NCI-H2081 treated with DMSO at 0.1 percent for 48 hours (cell line): ENCODE measurements at places on chromosomes 16 and 17.

DNA sequence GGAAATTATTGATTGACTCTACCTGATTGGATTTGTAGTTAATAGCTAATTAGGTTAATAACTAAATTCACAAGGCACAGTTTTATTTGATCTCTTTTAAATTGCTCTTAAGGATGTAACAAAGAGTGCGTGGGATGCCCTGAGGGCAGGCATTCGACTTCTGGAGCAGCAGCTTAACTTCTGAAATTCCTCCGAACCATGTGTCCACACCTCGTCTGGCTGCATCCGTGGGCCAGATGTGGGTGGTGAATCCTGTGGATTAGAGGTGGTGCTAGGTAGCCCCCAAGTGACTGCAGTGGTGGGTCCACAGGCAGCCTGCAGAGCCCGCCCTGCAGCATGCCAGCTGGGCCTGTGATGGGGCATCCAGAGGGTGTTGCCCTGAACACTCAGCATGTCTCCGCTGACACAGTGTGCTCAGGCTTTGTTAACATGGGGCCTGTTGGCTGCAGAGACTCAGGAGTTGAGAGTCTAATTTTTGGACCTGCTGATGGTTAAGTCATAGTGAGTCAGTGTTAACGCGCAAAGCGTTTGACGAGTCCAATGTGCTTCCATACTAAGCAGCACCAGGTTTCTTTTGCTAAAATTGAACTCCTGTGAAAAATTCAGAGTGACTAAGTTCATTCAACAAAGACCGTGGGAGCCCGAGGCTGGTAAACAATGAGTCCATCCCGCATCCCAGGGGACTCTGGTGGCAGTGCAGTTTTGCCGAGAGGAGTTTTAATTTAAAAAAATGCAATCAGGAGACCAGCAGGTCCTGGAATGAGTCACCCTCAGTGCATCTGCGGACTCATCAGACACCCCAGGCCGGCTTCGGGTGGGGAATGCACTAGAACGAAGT is 3.8 kb upstream of the NPB start:
- DNase-seq, result no peak

DNA sequence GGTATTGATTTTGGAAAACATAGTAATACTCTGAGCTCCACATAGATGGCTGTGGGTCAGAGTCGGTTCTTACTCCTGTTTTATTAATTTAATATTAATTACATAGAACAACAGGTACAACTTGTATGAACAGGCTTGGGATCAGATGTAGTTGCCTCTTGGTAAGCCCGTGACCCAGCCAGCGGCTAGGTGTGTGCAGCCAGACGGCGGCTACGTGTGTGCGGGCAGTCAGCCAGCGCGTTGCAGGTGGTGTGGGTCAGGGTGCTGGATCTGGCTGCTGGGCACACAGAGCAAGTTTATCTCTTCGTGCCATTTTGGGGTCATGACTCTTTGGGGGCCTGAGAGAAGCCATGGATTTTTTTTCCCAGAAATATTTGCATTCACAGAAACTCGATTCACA is 30.3 kb downstream of the DBNDD1 start:
- DNase-seq, result no peak

DNA sequence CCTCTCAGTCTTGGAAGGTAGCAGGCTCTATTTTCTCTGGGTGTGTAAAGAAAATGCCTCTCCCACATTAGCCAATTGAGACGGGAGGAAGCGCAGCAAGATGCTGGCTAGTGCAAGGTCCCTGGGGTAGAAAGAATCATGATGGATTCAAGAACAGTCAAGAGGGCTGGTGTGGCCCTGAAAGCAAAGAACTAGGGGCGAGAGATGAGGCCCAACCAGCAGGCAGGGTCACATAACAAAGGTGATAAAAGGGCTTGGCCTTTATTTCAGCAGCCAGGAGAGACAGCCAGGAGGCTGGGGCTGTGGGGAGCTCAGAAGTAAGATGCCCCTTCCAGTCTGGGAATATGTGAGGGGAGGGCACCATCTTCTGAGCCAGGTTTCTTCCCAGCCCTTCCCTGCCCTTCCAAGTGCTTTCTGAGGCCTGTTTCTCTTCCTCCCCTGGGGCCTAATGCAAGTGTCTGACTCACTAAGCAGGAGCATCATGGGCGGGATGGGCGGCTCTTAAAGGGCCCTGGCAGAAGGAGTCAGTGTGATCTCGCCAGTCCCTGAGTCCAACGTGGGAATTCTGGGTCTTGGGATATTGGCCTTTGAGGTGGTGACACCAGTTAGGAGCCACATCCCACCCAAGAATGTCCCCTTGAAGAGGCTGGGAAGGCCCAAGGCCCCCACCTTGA is 3.9 kb upstream of the NLRC5 start:
- DNase-seq, result no peak

DNA sequence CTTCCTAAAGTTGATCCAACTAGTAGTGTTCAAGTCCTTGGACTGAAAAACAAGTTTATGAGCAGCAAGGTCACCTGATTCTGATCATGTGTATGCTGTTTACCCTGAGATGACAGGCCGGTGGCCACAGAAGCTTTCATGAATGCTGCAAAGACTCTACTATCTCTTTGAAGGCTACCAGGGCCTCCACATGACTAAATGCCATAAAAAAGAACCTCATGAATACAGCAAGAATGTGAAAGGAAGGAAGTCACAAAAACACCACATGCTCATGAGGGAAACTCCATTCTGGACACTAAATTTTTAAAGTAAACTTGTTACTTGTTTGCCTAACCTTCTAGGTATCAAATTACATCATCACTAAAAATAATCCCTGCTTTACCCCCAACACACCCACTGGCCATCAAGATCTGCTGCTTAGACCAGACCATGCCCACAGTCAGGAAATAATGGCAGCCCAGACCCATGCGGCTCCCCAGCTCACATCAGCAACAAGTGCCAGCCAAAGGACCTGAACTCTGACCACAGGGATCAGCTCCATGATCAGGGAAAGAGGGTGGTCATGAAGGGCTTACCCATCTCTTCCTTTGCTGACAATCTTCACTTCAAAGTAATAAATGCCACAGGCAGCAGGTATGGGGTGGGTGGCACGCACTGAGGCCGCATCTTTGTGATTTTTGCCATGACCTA is 1.4 kb downstream of the RANBP10 start:
- no peak for DNase-seq

GRCh38 chr17:35144840-35145239 is 2.7 kb upstream of the NLE1 start:
- no peak for DNase-seq

- DNase-seq, result no peak
Observed at GRCh38 chr16:58732545-58733247, 1.4 kb downstream of the GOT2 start.

- DNase-seq, result no peak
Observed at GRCh38 chr17:35740997-35741931, 9.8 kb downstream of the RASL10B start.

DNA sequence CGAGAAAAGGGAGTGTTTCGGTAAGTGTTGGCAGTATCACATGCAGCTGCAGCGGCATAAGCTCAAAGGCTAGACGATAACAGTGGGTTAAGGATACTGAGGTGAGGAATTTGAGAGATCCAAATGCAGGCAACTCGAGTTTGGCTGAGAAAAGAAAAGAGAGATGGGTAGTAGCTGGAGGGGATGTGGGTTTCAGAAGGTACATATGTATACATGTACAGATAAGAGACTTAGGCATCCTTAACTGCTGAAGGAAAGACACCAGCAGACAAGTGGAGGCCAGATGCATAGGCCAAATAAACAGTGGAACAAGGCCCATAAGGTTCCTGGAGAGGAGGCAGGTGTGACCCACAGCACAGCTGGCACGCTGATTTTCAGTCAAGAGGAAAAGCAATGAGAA is 86.6 kb upstream of the NETO2 start:
- DNase-seq, result no peak

DNA sequence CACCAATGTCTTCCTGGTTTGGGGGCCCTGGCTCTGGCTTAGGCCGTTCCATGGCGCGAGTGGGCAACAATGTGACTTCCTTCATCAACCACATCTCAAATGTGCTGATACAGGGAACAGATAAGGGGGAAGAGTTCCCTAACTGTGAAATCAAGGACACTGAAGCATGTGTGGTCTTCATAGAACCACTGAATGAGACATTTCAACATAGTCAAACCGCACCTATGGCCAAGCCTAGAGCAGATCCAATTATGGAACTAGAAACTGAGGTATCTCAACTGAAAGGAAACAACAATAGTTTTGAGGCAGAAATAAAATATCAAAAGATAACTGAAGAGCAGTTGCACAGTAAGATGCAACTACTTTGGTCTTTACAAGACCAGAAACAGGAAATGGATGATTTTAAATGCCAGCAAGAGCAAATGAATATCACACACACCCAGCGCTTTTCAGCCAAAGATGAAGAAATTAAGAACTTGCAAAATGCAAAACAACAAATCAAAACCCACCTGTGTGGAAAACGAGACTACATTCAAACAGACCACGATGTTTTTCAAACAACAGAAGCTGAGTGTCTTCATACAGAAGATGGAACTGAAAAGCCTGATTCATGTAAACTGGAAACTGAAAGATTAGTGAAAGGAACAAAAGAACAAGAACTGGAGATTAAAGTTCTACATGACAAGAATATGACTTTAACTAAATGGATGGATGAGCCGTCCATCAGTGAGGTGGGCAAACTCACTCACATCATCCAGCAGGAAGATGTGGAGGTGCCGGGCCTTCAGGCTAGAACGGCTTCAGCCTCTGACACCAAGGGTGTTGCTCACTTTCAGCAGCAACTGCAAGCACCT is 18.1 kb upstream of the LCMT1 start:
- no peak for DNase-seq

- no peak for DNase-seq
Observed at GRCh38 chr16:54657709-54658102, 273.0 kb upstream of the IRX5 start.

DNA sequence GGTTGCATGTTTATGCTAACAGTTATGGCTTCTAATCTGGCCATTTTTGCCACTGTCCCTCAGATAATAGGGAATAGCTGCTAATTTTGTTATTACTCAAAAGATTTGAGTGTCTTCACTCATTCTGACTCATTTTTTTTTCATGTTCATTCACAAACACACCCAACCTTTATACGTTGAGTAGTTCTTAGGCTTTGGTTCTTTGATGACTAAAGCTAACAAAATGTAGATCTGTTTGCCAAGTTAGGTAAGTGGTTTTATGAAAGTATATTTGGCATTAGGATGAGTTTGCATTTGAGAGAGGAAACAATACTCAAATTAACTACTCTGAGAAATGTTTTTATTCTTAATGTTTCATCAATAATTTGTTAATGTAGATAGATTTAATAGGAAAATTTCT is 3.6 kb downstream of the MAP2K4 start:
- DNase-seq, result no peak

DNA sequence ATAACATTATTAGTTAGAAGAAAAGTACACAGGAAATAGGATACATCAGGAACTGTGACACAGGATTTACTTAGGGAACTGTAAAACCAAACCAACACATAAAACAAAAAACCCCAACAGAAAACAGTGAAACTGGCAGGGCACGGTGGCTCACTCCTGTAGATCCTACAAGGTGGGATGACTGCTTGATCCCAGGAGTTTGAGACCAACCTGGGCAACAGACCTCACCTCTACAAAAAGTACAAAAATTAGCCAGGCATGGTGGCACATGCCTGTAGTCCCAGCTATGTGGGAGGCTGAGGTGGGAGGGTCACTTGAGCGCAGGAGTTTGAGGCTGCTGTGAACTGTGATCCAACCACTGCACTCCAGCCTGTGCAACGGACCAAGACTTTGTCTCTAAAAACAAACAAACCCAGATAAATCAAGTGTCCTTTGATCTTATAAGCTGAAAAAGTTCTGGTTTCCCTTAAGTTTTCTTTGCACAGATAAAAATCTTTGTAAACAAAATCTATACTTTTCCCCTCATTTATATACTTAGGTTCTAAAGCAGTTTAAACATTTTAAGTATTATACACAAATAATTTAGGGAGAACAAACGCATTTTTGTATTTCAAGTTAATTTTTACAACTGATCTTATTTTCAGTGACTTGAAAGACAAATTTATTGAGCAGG is 111.5 kb upstream of the TOB1 start:
- DNase-seq, result no peak

DNA sequence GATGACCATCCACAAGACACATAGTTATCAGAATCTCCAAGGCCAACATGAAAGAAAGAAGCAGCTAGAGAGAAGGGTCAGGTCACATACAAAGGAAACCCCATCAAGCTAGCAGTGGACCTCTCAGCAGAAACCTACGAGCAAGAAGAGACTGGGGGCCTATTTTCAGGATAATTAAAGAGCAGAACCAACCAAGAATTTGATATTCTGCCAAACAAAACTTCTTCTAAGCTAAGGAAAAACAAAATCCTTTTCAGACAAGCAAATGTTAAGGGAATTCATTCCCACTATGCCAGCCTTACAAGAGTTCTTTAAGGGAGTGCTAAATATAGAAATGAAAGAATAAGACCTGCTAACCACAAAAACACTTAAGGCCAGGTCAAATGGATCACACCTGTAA is 47.8 kb downstream of the ITFG1 start:
- no peak for DNase-seq

DNA sequence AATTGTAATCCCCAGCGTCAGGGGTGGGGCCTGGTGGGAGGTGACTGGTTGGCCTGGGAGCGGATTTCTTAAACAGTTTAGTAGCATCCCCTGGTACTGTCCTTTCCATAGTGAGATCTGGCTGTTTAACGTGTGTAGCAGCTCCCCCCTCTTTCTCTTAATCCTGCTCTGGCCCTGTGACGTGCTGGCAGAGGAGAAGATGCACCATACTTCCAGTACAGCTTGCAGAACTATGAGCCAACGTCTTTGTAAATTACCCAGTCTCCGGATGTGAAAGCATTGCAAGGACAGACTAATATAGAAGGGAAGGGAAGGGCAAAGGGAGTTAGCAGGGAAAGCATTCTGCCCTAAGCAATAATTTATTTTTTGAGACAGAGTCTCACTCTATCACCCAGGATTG is 83.9 kb downstream of the RMI2 start:
- no peak for DNase-seq

DNA sequence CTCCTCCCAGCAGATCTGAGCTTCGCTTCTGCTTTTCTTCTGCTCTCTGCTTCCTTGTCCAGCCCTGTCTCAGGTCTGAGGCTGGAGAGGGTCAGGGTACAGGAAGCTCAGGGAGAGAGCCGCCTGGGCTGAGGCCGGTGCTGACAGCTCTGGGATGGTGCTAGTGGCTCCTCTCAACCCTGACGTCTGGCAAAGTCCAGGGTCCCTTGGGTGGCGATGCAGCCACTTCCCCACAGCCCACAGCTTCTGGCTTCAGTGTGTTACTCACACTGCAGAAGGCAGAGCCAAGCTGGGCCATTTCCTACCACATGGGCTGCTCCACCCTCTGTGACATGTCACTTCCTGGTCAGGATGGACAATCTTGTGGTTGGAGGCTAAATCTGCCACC is at the start of gene CD300C:
Gene CD300C, minus strand, starts transcription at position 273 of the 388 bp plus-strand sequence. CDS start 333 bp downstream, outside the sequence.
- no peak for DNase-seq

GRCh38 chr16:88489163-88489741 is 36.2 kb downstream of the ZFPM1 start:
- DNase-seq, result no peak

DNA sequence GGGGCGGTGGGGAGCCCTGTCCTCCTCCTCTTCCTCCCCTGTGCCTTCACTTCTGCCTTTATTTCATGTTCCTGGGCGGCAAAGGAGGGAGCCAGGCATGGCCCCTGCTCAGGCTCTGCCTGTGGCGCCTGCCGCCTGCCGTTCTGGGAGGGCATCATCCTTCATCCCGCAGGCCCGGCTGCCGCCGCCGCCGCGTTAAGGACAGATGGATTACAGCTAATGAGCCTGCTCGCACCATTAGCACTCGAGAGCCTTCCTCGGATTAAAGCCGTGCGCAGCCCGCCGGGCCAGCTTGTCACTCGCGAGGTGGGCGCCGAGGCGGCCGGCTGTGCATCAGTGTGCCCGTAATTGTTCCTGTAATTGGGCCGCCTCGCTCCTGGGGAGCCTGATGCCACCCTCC is 127.7 kb upstream of the GSE1 start:
- no peak for DNase-seq
